Femur (tissue), 1 donor: ENCODE measurements at places on chromosomes 2 and 18.

- no peak for DNase-seq
These were observed 15.3 kb downstream of the PARD6G start for GRCh38 chr18:80232030-80232429.

DNA sequence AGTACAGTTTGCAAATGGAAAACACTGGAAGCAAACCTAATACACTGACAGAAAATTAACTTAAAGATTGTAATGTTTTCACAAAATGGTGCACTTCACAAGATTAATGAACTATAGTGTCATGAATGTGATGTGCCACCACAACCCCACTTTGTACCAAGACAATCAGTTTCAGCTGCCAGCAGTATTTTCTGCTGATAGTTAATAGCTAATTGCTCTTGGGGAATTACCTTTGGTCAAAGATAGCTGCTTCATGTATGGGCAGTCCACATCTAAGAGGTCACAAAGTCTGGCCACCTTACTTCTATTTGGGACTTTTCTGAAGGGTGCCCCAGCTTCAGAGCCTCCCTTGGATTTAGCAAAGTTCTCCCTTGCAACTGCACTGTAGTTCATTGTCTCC, 254.0 kb downstream of the CALCRL start:
- DNase-seq: no peak

DNA sequence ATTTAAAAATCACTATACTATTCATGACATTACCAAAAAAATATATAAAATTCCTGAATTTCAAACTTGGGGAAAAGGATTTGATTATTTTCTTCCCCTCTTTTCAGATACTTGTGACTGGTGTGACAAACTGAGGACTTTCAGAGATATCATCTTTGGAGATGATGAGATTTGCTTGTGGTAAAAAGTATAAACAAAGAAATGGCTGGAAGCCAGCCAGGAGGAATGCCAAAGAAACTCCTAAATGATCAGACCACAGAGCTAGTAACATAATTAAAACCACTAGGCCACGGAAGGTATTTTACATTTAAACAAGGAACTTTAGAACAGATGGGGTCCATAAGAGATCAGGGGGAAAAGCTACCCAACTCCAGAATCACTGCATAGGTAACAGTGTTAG, 58.7 kb downstream of the PIGN start:
- DNase-seq: no peak

DNA sequence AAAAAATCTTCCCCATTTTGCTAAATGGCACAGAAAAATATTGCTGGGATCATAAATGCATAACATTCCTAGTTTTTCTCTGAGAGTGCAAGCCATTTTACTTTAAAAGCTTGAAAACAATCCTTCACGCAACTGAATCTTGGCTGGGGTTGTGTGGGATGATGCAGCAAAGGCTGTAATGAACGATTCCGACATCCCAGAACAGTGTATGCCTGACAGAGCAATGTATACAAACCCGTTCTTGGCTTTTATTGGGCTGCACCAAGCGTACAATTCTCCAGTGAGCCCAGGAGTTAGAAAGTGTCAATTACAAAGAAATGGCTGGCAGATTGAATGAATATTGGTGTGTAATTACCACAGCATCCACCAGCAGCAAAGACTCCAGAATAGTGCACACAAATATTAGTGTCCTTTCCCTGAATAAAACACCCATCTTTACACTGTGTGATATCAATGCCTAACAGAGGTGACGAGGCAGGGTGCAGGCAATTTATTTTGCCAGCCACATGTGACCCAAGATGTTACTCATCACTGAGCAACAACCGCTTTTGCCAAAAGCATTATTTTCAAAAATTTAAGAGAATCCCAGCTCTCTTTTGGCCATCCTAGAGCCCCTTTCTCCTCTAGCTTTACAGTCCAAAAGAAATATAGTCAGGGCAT, 578.6 kb upstream of the CHAC2 start:
- DNase-seq: no peak

DNA sequence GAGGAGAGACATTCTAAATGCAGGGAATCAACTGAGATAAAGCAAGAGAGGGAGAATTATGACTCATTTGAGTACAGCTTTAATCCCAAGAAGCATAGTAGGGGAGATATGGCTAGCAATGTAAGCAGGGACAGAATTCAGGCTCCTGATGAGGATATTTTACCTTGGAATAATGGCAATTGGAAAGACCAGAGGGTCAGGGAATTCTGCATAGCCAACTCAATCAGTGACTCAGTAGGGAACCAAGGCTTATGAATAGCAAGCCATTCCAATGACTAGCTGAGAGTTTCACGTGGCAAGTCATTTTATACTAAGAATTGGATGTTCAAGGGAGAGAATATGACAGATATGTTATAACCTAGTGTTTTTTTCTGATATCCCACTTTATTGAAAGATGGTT, 563.8 kb upstream of the NETO1 start:
- DNase-seq: no peak

DNA sequence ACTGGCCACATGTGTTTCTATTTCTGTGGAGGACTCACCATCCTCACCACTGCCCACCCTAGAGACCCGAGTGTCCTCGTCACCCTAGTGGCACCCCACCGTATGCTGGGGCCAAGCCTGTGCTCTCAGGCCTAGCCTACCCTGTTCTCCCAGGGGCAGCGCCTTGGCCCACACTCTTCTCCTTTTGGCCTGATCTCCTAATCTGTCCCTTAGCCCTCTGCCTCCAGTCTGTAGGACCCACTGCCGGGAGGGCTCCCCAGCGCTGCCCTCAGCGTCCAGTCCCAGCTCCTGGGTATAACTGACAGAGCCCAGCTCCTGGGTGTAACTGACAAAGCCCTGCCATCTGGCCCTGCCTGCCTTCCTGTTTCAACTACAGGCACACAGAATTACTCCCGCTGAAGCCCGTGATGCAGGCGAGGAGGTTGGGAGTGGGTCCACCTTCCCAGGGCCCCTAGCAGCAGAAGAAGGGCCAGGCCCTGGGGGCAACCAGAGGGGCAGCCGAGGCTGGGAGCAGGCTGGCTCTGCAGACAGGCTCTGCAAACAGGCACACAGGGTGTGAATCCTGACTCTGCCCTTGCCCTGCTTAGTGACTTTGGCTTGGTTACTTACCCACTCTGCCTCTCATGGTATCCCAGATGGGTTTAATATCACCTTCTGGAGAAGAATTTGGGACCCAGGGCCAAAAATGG, 25.6 kb upstream of the PTMA start:
- no peak for DNase-seq

DNA sequence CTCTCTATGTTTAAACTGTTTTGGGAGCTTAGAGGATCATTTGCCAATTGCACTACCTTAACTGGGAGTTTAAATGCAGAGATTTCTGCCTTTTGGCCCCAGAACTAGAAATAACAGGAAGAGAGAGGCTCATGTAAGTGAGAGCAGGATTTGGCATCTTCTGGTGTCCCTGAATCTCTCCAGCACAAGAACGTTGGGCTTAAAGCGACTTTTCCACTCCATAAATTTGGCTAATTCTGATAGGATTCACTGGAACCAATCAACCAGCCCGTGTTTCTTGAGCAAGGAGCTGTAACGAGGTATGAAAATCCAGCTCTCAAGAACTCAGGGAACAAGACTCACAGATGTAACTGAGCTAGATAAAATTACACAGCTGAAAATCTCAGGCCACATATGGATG, 181.0 kb downstream of the C1D start:
- peak; percentile 44 for DNase-seq
